ENCODE measurements at places on chromosomes 3 and 15. TPM values are rescaled to one million over a fixed set of nuclear protein-coding genes. Genes with fewer than 3 reads are reported as not detected.
A peak's percentile ranks its signal among the peaks of the same experiment; 100 is the strongest.

Gene RBP2
- not detected for total RNA-seq

Gene ARGFX
- total RNA-seq: not detected

GRCh38 chr3:159645874-159646273, 342.8 kb upstream of the IL12A start:
- H3K36me3 ChIP-seq: no peaks in the 10 kb centered on the region
- no peak overlapping the region for H3K27ac ChIP-seq
- H3K4me3 ChIP-seq: no peak overlapping the region
- no peaks in the 10 kb centered on the region for H3K4me1 ChIP-seq
- H3K27me3 ChIP-seq: no peaks in the 10 kb centered on the region
- DNase-seq: no peak

DNA sequence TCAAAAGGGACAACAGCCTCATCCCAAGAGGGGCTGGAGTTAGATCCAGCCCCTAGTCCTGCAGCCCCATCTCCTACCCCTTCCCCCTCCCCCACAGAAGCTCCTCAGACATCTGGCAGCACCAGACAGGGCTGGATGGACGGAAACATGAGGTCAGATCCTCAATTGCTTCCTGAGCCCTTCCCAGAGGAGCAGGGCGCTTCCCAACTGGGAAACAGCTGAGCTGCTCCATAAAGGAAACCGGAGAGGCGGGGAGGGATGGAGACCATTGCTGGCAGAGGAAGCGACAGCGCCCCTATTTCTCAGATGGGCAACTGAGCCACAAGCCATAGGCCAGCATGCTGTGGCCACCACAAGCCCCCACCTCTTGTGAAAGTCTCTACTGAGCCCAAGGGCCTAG, 18.3 kb upstream of the CYP11A1 start:
- no peak overlapping the region for H3K4me3 ChIP-seq
- H3K36me3 ChIP-seq: no peaks in the 10 kb centered on the region
- no peaks in the 10 kb centered on the region for H3K27me3 ChIP-seq
- H3K4me1 ChIP-seq: peaks cover 92% of the 10 kb centered on the region
- DNase-seq: peak; percentile 84
- H3K27ac ChIP-seq: peak overlapping the region; percentile 78

DNA sequence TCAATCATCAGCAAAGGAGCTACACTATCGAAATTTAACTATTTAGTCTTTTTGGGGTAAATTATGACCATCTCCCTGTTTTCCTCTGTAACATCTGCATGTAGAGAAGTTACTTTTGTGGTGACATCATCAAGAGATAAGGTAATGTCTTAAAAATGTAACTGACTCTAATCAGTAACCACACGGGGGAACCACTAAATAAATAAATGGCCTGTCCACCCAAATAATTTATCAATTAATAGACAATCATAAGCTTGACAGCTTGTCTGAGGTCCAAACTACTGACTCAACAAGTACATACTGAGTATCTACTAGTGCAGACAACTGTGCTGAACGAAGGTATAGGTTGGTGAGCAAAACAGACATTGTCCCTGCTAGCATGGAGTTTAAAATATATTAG, 219.3 kb downstream of the SLC9A9 start:
- H3K27ac ChIP-seq: no peak overlapping the region
- no peaks in the 10 kb centered on the region for H3K27me3 ChIP-seq
- H3K4me1 ChIP-seq: no peaks in the 10 kb centered on the region
- no peak overlapping the region for H3K4me3 ChIP-seq

All from spleen (tissue), 13 donors.